ENCODE measurements at places on chromosomes 4 and X.

DNA sequence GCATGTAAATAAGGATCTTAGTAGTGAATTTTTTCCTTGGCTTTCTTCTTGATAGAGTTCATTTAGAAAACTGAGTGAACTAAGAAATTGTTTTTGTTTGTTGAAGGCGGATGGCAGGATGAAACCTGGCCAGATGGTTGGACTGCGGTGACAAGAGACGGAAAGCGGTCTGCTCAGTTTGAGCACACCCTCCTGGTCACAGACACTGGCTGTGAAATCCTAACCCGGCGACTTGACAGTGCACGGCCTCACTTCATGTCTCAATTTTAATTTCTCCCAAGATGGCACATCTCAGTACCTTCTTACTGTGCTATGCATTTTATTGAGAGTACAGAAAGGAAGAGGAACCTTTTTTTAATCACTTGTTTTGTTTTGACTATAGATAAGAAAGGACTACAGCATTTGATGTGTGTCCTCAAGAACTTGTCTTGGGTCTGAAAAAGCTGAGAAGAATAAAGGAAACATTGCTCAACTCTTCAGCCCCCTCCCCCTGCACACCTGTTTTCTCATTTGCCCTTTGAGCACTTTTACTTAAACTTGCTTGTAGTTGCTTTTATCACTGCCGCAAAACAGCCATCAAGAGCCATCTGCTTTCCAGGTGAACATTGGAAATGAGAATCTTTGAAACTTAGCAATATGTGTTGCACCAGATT is 27.4 kb downstream of the ADH5 start:
- DNase-seq: no peak

DNA sequence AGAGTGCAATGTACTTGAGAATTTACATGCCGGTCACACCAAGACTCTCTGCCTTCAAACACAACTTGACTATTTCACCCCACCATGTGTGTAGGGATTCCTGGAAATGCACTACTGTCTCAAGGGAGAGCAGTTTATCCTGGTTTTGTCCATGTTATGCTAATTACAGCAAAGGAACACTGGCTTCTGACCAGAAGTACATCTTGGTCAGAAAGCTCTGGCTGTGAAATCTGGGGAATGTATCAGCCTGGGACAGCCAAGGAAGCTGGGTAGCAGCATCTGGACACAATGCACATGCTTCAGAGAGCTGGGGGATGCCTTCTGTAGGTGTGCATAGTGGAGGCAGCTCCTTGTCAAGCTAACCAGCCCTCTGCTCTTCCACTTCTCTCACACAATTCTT is 1432.6 kb upstream of the TENM3 start:
- no peak for DNase-seq

- DNase-seq: no peak
These were observed 603.8 kb downstream of the IQCM start for GRCh38 chr4:149211876-149212275.

- no peak for DNase-seq
These were observed 97.8 kb downstream of the WFS1 start for GRCh38 chr4:6367371-6367851.

GRCh38 chrX:18465051-18465450 is 39.6 kb downstream of the CDKL5 start:
- DNase-seq: no peak

DNA sequence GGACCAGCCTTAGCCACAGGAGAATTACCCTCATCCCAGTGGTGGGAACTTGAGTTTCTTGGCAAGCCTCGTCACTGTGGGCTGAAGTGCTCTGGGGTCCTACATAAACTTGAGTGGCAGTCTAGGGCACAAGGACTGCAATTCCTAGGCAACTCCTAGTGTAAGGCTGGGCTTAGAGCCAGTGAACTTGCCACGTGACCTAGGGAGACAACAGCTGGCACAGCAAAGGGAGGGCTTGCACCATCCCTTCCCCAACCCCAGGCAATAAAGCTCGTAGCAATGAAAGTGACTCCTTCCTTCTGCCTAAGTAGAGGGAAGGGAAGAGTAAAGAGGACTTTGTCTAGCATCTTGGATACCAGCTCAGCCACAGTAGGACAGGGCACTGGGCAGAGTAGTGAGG is 81.8 kb downstream of the TEX11 start:
- no peak for DNase-seq

DNA sequence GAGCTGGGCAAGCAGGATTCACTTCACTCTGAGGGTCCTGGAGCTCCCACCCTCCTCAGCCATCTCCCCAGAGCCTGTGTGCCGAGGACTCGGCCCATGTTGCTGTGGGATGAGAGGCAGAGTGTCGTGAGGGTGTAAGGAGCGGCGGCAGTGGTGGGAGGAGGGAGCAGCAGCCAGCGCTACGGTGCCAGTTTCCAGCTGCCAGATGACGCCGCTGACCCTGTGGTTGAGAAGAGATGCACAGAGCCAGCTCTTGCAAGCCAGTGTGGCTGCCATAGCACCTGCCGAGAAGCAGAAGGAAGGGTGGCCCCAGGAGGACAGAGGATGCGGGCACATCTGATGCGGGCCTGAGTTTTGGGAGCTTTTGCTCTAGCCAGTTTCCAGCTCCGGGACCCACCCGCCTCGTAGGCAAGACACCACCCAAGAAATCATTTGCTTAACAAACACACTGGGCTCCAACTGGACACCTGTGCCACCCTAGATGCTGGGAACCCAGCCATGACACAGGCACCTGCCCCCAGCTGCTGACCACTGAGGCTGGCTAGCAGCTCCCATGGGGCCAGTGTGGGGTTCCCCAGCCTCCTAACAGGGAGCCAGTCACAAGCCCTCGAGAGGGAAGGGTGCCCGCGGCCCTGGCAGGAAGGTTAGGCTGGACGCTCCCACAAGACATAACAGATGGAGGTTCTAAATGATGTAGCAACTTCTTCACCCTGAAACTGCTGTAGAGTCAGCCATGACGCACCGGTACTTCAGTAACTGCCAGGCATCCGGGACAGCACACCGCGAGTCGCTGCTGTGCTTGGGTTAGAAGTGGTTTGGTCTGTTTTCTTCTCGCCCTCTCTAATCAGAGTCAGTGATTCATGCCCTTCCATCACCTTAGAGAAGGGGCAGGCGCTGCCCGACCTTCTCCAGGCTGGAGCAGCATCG is 8.9 kb downstream of the MSANTD1 start:
- DNase-seq: no peak

DNA sequence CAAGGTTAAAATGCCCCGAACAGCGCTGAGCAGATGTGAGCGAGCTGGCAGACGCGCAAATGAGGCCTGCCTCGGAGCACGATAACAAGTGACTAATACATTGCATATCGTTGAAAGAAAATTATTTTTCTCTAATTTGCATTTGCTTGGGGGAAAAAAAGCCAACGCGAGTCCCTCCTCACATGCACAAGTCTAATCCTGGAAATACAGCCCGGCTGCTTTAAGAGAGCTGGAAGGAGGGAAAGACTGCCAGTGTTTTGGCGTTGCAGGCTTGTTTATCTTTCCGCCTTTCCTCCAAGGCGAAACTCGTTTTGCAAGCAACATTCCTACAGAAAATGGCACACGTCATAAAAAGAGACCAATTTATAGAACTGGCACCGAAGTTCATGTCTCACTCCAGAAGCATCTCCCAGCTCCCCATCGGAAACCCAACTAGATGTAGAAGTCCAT is 12.6 kb downstream of the BCOR start:
- DNase-seq: no peak

All from activated CD8-positive, alpha-beta memory T cell treated with anti-CD3 and anti-CD28 coated beads for 48 hours (primary cell).